ENCODE measurements at places on chromosomes 13 and 19.

GRCh38 chr19:1690699-1691307 lies 38.4 kb upstream of the TCF3 start:
- DNase-seq = peak; percentile 53

GRCh38 chr13:20407759-20408158 lies 117.9 kb downstream of the CRYL1 start:
- no peak for DNase-seq

DNA sequence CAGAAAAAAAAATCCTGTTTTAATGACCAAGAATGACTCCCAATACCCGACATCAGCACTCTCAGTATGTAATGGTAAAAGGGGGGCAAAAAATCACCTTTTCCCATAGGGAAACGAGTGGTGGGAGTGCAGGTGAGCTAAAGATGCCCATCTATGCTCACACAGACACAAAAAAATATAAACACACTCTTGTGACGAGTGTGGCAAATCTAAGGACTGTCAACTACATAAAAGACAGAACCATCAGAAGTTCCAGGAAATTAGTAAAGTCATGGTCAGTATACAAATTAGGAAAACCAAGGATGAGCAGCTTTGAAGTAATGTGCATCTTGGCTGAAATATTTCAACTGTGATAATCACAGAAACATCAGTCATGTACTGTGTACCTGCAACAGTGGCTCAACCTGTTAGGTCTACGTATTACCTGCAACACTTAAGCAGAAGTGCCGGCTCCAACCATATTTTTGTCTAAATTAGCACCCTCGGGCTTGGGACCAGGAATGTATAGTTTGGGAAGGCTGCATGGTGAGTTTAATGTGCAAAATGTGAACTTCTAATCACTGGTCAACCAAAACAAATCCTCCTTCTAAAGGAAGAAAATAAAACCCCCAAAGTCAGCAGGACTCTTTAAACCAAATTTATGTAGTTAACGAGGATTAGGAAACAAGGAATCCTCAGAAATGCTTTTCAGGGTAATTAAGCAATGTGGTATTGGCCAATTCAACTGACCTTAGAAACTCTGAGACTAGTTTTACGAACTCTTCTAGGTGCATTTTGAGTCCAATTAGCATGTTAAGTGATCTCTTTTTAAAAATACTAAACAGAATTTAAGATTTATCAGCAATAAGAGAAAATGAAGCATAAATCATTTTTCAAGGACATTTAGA lies 24.3 kb downstream of the ANKRD10 start:
- no peak for DNase-seq

DNA sequence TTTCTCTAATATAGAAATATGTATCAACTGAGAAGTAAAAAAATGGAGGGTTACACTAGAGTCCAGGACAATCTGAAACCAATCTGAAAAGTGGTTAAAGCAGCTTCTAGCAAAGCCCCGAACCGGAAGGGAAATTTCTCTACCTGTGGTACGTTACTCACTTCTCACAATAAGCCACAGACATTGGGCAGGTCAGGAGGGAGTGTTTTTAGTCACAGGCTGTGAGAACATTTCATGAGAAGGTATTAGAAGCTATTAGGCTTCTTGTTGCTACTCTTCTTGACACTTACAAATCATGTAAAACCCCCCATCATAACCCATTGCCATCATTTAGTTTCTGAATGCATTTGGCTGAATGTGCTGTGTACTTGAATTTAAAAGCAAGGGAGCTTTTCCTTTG lies 120.9 kb downstream of the NUFIP1 start:
- DNase-seq = no peak

- DNase-seq = no peak
These were observed 18.1 kb upstream of the ARL11 start for GRCh38 chr13:49610176-49610575.

- no peak for DNase-seq
These were observed 27.8 kb downstream of the NFIX start for GRCh38 chr19:13022859-13023636.

GRCh38 chr13:108070925-108071324 lies 144.4 kb downstream of the LIG4 start:
- no peak for DNase-seq

- DNase-seq = no peak
These were observed 5.4 kb downstream of the RNF126 start for GRCh38 chr19:657611-658010.

DNA sequence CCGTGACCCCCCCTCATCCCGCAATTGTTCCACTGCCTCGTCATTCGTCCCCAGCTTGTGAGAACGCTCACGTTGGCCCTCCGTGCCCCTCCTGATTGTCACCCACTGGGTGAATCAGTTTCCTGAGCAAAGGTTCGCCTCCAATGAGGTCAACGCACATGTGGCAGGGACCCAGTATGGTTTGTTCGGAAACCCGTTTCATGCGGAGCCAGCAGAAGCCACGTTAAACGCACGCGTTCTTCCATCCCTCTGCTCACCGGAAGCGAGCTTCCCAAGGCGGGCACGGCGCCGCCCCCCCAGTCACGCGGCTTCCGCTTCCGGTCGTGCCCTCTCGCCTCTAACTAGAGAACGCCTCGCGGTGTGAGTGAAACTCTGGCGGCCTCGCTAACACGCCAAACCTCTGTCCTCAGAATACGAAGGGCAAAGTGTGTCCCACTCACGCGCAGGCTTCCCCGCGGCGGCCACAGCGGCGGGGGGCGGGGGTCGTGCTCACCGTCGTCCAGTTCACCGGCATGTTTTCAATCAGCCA lies 18.0 kb upstream of the CFAP97D2 start:
- DNase-seq = no peak

GRCh38 chr13:93307136-93307535 lies 80.5 kb downstream of the GPC6 start:
- no peak for DNase-seq

GRCh38 chr13:48978942-48979601 lies 3.4 kb downstream of the FNDC3A start:
- DNase-seq = no peak

DNA sequence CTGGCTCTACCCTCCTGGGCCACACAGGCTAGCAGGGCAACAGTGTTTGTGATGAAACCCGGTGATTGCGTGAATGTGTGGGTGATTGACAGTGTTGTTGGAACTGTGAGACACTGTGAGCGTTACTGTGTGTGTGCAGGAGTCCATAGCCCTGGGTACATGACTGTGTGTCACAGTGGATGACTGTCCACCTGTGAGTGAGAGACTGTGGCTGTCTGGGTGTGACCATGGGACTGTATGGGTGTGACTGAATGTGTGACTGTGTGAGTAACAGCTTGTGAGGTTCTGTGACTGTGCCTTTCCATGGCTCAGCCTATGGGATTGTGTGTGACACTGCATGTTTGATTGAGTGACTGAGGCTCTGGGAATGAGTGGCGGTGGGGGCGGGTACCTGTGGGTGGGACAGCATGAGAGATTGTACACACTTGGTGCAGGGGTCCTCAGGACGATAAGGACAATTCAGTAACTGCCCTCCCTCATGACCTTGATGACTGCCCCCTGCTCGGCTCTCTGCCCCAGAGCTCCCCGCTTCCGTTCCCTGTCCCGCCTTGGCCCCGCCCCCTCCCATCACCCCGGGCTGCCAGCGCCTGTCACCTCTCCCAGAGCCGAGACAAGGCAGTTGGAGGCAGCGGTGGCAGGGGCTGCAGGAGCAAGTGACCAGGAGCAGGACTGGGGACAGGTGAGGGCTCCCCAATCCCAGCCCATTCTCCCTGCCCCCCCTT lies at the start of gene GIPR:
Gene GIPR (plus strand): TSS at position 602 of the 722 bp plus-strand sequence. CDS start 1,300 bp downstream, outside the sequence.
- peak; percentile 58 for DNase-seq

GRCh38 chr13:27600711-27601110 lies 19.6 kb downstream of the LNX2 start:
- no peak for DNase-seq

GRCh38 chr19:12676928-12677327 lies 4.8 kb downstream of the DHPS start:
- DNase-seq = no peak

GRCh38 chr19:39637891-39638290 lies 17.8 kb upstream of the LGALS16 start:
- DNase-seq = no peak

GRCh38 chr13:23289917-23290357 lies 109.2 kb downstream of the SGCG start:
- no peak for DNase-seq

GRCh38 chr19:23415034-23415433 lies 19.8 kb upstream of the ZNF91 start:
- no peak for DNase-seq

GRCh38 chr13:31441800-31442510 lies 242.2 kb downstream of the B3GLCT start:
- DNase-seq = no peak

DNA sequence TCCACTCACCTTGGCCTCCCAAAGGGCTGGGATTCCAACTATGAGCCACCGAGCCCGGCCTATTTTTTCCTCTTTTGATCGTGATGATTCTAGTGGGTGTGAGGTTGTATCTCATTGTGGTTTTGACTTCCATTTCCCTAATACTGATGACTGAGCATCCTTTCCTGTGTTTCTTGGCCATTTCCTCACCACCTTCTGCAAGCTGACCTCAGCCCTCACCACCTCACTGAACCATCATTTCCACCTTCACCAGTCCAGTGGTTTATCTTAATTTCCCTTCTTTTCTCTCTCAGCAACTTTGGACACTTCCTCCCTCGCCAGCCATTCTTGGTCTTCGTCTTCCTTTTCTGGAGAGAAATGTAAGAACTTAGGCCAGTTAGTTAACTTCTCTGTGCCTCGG lies 13.0 kb upstream of the BICRA start:
- no peak for DNase-seq

DNA sequence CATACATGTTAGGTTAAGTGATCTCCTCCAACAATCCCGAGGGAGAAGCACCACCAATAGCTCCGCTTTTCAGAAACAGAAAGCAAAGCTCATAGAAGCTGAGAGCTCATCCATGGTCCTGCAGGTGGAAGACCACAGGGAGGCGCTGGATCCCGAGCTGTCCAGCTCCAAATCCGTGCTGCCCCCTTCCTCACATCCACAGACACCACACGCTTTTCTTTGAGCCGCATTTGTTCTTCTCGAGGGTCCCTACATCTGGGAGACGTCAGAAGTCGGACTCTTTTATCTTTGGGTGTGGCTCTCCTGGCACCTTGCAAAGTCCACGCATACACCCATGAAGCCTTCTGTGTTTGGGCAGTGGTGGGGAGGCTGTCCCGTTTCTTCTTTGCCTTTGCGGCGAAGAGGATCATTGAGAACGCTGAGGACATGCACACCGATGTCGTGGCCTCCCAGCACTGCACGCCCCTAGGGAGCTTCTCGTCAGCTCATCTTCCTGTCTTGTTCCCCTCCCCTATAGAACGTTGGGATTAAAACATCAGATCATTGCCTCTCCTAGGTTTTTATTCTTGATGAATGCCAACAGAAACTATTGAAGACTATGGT lies 184.8 kb downstream of the TEX29 start:
- no peak for DNase-seq

DNA sequence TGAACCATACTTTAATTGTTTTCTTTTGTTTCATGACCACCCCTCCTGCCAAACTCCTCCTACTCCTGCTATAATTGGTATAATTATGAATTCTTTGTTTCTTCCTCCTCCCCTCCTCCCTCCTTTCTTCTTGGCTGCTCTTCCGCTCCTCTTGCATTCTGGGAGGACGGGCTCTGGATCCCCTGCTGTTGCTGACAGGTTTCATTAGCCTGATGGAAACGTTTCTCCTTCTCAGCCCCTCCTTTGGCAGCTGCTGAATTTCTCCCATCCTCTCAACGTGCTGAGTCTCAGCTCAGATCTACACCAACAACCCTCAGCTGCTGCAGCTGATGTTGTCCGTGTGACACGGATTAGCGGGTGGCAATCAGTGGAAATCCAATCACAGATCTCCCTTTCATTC lies 97.1 kb upstream of the UBAC2 start:
- no peak for DNase-seq

- DNase-seq = no peak
These were observed 63.7 kb upstream of the WDFY2 start for GRCh38 chr13:51520524-51520923.

DNA sequence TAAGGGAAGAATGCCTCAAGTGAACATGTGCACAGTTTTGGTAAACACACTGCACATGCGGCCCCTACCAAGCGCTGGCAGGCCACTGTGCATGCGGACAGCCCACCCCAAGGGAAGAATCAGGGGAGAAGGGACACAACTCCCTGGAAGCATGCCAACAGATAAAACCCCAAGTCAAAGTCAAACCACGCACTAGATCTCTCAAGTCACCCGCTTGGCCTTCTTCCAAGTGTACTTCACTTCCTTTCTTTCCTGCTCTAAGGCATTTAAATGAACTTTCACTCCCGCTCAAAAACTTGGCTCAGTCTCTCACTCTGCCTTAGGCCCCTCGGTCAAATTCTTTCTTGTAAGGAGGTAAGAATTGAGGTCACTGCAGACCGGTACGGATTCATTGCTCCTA lies 4.6 kb upstream of the RFXAP start:
- no peak for DNase-seq

DNA sequence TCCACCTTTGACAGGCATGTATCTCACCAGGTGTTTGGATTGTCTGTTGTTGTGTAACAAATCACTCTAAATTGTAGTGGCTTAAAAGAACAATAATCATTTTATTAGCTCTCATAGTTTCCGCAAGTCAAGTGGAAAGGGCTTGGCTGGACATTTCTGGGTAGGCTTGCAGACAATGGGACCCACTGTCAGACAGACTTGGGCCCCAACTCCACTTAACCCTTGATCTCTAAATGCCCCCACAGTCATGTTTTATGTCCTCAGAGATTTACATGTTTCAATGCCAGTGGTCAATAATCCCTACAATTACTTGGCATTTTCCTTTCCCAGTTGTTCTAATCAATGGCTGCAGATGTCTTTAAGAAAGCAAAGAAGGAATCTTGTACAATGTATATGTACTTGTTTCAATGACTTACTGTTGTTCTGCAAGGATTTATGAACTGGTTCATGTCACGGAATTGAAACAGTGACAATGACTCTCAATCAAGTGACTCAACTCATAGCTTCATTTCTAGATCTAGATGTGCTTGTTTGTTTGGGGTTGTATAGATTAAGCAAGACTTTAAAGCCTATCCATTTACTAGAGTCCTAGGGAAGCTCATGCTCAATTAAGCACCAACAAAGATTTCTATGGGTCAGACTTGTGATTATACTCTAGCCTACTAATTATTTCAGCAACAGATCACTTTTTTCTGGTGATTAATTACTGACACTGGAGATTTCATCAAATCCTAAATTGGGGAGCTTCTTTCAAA lies 510.1 kb upstream of the NBEA start:
- DNase-seq = no peak

GRCh38 chr13:91955546-91956355 lies 557.3 kb downstream of the GPC5 start:
- no peak for DNase-seq

- DNase-seq = no peak
These were observed 1072.8 kb downstream of the UQCRFS1 start for GRCh38 chr19:28140201-28140600.

DNA sequence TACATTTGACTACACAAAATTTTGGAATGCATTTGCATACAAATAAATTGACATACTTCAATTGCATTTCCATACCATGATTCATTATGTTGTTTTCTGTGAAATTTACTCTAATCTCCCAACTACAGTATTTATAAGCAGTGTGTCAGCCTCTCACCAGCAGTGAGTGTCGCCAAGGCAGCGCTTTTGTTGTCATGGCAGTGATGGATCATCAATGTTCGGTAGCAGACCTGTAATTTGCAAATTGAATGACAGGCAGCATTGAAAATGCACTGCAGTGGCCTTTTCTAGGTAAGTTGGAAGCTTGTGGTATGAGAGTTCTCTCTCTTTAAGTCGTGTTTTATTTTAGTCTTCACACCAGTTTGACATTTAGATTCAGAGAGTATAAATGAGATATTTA lies 534.1 kb downstream of the PCDH17 start:
- no peak for DNase-seq

GRCh38 chr19:39212375-39212742 lies 8.3 kb upstream of the SYCN start:
- peak; percentile 69 for DNase-seq

Data from CD4-positive, alpha-beta T cell treated with Interleukin-21 for 1 hour (primary cell).